Fibroblast of the aortic adventitia (primary cell): ENCODE measurements at places on chromosomes 4 and X. TPM values are rescaled to one million over a fixed set of nuclear protein-coding genes. Genes with fewer than 3 reads are reported as not detected.

Gene TCEAL6
- total RNA-seq: not detected in 2 replicates

Gene NR3C2
- total RNA-seq: 2.4 and 4.7 TPM in 2 replicates

Gene DUSP9
- not detected in 2 replicates for total RNA-seq

Gene CT45A2
- not detected in 2 replicates for total RNA-seq

Gene REELD1
- total RNA-seq: not detected in 2 replicates

Gene CENPVL2
- total RNA-seq: 0.41 TPM in 1 of 2 replicates, not detected in the other

Gene HSFX1
- total RNA-seq: 0.45 TPM in 1 of 2 replicates, not detected in the other

Gene MORC4
- total RNA-seq: 38.4 and 42.4 TPM in 2 replicates

Gene SPOCK3
- total RNA-seq: 1.9 and 7.2 TPM in 2 replicates

Gene FAM149A
- 10.8 and 15.6 TPM in 2 replicates for total RNA-seq

Gene CT47B1
- total RNA-seq: not detected in 2 replicates

Gene GLUD2
- total RNA-seq: 1.4 and 5.4 TPM in 2 replicates

Gene CSN1S1
- total RNA-seq: not detected in 2 replicates

Gene IL15
- 2.3 TPM in 2 replicates for total RNA-seq

Gene CFI
- total RNA-seq: 17.6 and 201 TPM in 2 replicates

Gene GATA1
- total RNA-seq: not detected in 2 replicates
